Gastroesophageal sphincter (tissue), 4 donors: ENCODE measurements at places on chromosomes 7 and 10.

GRCh38 chr7:108459922-108460551, 3.8 kb upstream of the NRCAM start:
- ATAC-seq = no peak

GRCh38 chr7:151416112-151416940, 6.5 kb upstream of the WDR86 start:
- ATAC-seq = peak; percentile 22

- ATAC-seq = no peak
Observed at GRCh38 chr10:90999512-91000172, 78.8 kb upstream of the ANKRD1 start.

DNA sequence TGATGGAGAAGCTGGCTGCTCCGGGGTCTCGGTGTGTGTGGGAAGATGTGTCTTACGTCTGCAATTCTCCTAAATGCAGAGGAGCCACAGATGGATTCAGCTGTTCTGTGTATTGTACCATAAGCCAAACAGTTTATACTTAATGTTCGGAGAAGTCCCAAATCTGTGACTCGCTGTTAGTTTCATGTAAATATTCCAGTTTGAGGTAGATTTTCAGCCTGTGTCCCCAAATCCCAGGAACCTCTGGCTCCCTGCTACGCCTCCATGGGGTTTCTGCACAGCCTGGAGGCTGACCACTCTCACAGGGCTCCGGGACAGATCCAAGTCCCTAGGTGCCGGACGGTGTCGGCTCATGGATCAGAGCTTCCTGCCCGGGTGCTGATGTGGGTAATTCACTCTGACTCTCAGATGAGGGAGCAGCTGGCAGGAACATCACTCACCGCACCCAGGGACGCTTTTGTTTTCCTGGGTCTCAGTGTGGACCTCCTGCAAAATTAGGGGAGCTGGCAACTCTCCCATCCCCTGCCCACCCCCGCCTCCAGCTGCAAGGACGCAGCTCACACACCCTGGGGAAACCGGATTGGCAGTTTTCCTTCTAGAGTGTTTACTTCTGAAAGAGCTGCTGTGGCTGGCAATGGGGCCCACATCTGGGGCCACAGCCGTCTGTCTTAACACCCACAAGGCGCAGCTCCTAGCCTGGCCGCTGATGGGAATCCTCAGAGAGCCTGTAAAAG, 421.1 kb upstream of the FOXK1 start:
- no peak for ATAC-seq

GRCh38 chr7:94633014-94633341, 23.0 kb downstream of the SGCE start:
- no peak for ATAC-seq

DNA sequence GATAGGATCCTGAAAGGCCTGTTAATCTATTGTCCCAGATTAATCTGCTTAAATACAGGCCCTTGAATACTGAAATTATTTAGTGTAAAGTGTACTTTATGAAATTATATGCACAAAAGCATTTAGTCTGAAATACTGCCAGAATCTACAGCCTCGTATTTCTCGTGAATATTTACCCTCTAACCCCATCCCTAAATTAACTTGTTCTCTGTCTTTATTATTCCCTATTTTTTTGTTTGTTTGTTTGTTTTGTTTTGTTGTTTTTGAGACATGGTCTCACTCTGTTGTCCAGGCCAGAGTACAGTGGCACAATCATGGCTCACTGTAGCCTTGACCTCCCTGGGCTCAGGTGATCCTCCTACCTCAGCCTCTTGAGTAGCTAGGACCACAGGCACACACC, 2.7 kb upstream of the CPED1 start:
- no peak for ATAC-seq

DNA sequence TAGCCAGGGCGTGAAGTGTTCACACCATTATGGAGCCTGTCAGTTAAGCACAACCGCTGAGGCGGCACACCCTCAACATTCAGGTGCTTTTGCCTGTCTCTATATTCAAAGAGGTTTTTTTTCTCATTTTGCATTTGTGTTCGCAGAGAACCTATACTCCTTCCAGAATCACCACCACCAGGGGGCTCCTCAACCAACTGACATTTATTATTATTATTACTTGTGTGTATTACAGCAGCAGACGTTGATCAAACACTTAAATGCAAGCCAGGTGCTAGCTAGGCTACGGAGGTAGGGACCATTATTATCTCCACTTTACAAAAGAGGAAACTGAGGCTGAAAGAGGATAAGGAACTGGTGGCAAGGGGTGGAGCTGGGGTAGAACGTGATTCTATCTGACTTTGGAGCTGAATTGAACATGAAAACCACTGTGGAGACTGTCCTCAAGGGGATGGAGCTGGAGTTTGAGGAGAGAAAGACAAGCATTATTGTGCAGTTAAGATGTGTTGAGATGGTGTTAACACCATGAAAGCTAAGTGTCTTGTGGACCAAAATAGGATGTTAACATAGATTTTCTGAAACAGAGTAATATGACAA, 133.8 kb upstream of the PLXNA4 start:
- no peak for ATAC-seq

- no peak for ATAC-seq
Observed at GRCh38 chr7:108461840-108462239, 5.6 kb upstream of the NRCAM start.

DNA sequence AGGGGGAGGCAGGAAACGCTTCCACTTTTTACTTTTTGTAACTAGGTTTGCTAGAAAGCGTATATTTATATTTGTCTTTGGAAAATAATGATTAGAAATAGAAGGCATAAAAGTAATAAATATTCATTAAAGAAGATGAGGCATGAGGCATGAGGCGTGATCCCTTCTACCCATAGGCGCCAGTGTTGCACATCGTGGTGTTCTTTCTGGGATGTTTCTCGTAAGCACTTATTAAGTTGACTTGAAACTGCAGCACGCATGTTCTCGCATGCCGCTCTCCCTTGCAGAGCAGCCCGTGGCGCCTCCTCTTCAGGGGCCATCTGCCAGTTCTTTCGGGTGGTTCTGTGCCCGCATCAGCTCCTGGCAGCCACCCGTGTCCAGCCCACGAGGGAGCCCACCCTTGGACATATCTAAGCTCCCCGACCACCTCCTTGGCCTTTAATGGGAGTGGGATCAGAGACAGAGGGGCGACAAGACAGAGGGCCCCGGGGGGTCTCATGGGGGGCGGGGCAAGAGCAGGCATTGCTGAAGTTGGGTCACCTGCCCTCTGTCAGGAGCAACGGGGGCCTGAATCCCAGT, 28.5 kb upstream of the CSGALNACT2 start:
- no peak for ATAC-seq

DNA sequence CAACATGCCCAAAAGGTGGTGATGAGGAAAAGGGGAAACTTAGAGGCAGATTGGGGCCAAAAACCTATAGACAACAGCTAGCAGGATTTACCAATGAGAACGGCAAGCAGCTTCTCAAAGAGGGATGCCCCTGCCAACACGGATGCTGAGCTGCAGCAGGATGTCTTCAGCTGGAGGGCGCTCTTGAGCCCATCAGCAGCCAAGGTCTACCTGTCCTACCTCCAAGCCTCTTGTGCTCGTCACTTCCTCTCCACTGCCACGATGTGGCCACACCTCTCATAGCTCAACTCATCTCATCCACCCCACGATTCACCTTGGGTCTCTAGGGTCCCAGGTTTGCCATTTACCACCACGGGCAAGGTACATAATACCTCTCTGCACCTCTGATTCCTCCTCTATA, 36.5 kb downstream of the DLG5 start:
- ATAC-seq = no peak

GRCh38 chr7:87356448-87356847, 11.0 kb downstream of the CROT start:
- ATAC-seq = no peak

DNA sequence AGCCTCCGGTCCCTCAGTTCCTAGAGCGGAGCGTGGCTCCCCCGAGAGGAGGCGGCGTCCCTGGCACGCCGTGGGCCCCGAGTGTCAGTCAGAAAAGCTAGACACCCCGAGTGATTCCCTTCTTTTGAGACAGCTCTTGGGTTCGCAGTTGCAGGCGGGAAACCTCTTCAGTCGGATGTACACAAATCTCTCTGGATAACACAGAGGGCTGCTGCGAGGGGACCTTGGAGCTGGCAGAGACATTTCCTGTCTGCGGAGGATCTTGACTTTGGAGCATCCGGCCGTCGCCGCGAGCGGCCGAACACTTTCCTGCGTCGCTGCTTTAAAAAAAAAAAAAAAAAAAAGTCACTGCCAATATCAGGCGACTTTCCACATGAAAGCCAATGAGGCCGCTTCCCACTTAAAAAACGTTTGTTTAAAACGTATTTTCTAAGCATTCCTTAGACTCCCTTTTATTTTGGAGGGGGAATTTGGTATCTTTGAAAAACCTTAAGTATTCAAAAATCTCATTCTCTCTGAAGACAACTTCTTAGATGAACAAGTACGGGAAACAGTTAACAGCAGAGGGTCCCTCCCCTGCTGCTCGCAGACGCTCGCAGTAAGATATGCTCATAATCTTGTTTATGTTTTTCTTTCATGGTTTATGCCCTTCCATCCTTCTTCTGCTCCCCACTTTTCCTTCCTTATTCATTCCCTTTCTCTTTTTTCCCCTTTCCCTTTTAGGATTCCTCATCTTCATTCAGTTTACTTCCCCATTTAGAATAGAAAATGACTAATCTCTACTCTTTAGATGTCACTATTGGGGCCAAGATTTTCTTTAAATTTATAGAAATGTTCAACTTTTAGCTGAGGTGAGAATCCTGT, 10.0 kb downstream of the HHEX start:
- ATAC-seq = peak; percentile 26

GRCh38 chr10:132738454-132739224, 47.3 kb downstream of the NKX6-2 start:
- no peak for ATAC-seq

DNA sequence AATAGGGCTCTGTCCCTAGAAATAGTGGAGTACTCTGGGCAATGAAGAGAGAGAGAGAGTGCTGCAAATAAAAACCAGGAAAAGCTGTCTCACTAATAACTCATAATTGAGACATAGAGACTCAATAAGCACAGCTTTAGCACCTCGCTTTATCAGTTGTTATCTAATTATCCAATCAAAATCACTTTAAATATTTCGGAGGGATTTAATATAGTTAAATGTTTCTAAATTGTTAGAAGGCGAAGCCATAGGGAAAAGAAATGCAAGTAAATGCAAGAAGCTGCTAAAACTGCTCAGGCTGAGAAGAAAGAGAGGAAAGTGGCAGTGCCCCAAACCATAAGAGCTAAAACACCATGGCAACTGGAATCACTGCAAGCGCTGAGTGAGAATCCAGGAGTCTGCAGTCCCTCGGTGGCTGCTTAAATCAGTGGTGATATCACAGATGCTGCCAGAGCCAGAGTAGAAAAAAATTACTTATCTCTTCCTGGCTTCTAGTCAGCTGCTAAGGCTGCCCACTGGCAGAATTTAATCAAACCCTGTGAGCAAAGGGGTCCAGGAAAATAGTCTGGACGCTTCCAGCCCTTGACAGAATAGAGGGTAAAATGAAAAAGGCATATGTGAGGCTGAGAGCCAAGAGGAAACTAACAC, 150.4 kb upstream of the CHRM2 start:
- no peak for ATAC-seq

GRCh38 chr7:158731761-158732160, 27.2 kb upstream of the NCAPG2 start:
- ATAC-seq = no peak

DNA sequence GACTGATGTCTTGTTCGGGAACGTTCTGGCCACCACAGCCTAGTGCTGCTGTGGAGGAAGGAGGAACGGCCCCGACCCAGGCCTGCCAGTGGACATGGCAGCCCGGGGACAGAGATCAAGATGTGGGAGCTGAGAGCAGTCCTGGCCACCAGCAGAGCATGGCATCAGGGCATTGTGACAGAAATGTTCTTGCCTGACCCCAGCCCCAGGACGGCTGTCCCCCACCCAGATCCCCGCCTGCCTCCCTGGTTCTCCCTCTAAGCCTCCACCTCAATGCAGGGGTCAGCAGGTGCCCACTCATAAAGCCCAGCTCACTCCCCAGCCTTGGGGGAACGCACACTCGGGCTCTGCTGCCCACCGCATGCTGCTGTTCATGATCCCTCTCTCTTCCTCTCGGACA, 42.9 kb upstream of the HSPA12A start:
- no peak for ATAC-seq

DNA sequence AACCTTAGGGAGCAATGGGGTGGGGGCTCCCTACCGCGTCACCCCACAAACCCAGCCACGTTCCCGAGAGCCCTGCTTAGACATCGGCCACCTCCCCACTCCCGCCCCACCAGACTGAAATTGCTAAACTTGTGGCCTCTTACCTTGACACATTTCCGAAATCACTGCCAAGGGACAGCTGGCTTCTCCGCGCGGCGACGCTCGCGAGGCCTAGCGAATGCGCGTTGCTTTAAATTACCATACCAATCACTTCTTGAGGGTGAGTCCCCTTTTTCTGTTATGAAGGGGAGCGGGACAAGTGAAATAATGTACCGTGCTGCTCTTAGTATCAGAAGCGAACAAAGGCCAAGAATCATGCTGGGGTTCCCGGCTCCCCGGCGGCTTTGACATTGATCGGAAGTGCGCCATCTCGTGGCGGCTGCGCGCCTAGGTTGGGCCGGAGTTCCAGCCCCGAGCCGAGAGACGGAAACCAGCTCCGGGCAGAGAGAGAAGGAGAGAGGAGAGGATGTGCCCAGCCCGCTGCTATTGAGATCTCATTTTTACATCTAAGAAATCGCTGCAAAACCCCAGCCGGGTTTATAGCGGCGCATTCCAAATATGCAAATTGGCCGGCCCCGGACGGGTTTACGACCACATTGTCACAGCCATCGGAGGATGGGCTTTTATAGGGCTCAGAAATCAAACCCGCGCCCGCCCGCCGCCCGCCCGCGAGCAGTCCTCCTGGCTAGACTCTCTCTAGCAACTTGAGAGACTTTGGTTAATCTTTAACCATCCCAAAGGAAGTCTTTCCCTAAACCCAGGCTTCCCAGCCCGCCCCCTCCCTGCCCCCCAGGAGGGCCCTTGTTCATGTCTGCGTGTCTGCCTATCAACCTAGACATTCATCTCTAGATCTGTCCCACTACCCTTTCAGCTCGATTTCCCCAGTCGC, 5.3 kb downstream of the HOXA11 start:
- peak; percentile 57 for ATAC-seq

DNA sequence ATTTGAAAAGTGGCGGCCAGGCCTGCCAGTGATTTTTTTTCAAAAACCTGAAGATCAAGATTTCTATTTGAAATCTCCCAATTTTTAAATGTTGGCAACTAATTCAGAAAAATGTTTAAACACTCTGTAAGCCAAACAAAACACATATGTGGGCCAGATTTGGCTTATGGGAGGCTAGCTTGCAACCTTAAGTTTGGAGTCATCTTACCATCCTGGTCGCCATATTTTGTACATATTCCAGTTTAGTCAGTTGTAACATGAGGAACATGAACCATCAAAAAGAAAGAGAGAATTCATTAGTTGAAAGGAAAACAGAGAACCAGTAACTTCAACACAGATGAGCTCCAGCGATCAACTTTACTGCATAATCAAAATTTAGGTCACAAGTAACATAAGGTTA, 115.4 kb downstream of the TMEM26 start:
- ATAC-seq = no peak
